ENCODE measurements at places on chromosomes 12 and 14. TPM values are rescaled to one million over a fixed set of nuclear protein-coding genes. Genes with fewer than 3 reads are reported as not detected.
A peak's percentile ranks its signal among the peaks of the same experiment; 100 is the strongest.

DNA sequence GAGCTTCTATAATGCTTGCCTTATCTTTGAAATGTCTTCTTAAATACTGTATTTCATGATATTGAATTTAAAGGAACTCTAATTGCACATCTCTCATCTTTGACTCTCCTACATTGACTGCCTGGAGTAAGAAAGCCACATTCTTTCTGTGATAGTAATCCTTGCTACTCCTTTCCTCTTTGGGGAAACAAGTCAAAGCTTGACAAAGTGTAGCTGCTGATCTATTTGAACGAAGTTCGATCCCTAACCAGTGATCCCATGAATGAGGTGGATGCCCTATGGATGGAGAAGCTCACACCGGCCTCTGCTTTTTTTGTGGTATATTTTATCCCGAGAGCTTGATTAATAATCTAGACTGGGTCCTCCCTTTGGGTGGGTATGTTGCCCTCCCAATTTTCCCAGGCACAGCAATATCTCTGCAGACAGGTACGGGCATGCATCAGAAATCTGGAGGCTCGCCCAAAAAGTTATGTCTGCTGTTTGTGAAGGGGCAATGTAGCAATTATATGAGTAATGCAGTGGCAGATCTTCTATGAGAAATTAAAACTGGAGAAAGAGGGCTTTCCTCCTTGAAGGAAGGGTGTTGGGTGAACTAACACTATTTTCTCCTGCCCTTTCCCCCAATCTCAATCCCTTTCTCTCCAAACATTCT, 163.0 kb upstream of the FRMD6 start:
- no peaks in the 10 kb centered on the region for H3K27me3 ChIP-seq
- no peak overlapping the region for H3K27ac ChIP-seq
- H3K4me1 ChIP-seq = peaks cover 27% of the 10 kb centered on the region
- DNase-seq = no peak
- no peak overlapping the region for H3K4me3 ChIP-seq

DNA sequence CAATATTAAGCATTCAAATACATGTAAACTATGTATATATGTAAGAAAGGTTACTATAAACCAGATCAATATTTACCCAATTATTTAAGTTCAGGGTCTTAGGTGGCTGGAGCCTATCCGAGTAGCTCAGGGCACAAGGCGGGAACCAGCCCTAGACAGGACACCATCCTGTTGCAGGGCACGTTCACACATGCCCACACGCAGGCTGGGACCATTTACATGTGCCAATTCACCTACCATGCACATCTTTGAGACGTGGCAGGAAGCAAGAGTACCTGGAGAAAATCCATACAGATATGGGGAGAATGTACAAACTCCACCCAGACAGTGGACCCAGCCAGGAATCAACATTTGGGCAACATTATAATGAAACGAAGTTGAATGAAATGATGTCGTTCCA, 263.0 kb upstream of the E2F7 start:
- H3K27ac ChIP-seq = no peak overlapping the region
- H3K4me3 ChIP-seq = no peak overlapping the region
- H3K4me1 ChIP-seq = peaks cover 14% of the 10 kb centered on the region
- no peaks in the 10 kb centered on the region for H3K27me3 ChIP-seq
- no peak for DNase-seq
- H3K36me3 ChIP-seq = no peaks in the 10 kb centered on the region

Gene NR4A1
- 157 TPM for total RNA-seq

DNA sequence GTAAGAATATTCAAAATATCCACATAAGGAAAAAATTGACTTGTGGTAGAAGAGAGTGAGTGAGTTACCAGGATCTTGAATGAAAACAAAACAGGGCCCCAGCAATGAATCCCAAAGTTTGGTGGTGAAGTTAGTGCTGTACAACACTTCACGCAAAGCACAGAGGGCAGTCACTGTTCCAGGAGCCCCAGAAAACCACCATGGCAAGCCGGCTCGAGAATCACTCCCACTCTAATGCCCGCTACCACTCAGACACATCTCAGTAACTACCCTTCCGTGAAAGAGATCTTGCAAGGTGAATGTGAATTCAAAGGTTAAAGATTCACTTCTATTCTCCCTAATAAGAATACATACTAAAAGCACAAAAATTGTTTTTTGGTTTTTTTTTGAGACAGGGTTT, 30.1 kb downstream of the CLIP1 start:
- H3K27ac ChIP-seq = peak overlapping the region; percentile 99
- H3K27me3 ChIP-seq = no peaks in the 10 kb centered on the region
- no peak overlapping the region for H3K4me3 ChIP-seq
- no peak for DNase-seq
- H3K36me3 ChIP-seq = no peaks in the 10 kb centered on the region

- H3K4me3 ChIP-seq = no peak overlapping the region
- H3K36me3 ChIP-seq = no peaks in the 10 kb centered on the region
- H3K4me1 ChIP-seq = no peaks in the 10 kb centered on the region
- H3K27me3 ChIP-seq = no peaks in the 10 kb centered on the region
- no peak overlapping the region for H3K27ac ChIP-seq
Observed at GRCh38 chr12:97299847-97300246, 162.8 kb upstream of the RMST start.

Gene TAC3
- 4.5 TPM for total RNA-seq

Gene SLC11A2
- 40.3 TPM for total RNA-seq

DNA sequence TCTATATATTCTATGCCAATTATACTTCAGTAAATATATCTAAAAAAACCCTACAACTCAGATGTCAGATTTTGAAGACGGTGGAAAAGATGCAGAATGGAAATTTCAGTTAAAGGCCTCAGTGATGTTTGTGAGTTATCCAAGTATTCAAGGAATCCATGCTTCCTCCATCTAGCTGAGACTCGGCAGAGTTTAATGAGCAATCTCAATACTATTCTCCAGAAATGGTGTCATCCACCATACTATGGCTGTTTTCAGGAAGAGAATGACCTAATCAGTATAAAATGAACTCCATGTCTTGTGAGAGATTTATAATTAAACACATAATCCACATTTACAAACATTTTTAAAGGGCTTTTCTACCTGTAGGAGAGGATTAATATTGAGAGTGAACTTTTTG, 66.0 kb downstream of the KLHL28 start:
- H3K27ac ChIP-seq = peak overlapping the region; percentile 99
- H3K4me1 ChIP-seq = peaks cover 38% of the 10 kb centered on the region
- H3K36me3 ChIP-seq = no peaks in the 10 kb centered on the region
- H3K4me3 ChIP-seq = no peak overlapping the region
- H3K27me3 ChIP-seq = no peaks in the 10 kb centered on the region

DNA sequence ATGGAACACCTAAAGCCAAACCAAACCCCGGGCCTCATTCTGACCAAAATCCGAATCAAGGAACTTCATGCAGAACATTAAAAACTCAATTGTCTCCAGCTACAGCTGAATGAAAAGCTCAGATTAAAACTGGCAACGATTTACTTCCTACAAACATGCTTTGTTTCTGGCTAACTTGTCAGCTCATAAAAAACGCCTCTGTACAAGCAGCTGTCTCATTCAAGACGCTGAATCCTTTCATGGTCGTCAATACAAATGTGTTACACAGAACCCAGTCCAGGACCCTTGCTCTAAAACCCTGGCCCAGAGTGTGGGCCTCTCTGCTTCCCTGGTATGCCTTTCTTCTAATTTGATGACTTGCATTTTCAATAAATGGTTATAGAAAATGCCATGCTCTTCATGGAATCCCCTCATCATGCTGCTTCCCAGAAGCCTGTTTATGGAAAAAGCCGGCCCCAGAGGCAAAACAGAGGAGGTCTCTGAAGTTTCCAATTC, 183.1 kb downstream of the PHLDA1 start:
- no peak overlapping the region for H3K4me3 ChIP-seq
- no peaks in the 10 kb centered on the region for H3K27me3 ChIP-seq
- H3K4me1 ChIP-seq = peaks cover 10% of the 10 kb centered on the region
- H3K36me3 ChIP-seq = no peaks in the 10 kb centered on the region

DNA sequence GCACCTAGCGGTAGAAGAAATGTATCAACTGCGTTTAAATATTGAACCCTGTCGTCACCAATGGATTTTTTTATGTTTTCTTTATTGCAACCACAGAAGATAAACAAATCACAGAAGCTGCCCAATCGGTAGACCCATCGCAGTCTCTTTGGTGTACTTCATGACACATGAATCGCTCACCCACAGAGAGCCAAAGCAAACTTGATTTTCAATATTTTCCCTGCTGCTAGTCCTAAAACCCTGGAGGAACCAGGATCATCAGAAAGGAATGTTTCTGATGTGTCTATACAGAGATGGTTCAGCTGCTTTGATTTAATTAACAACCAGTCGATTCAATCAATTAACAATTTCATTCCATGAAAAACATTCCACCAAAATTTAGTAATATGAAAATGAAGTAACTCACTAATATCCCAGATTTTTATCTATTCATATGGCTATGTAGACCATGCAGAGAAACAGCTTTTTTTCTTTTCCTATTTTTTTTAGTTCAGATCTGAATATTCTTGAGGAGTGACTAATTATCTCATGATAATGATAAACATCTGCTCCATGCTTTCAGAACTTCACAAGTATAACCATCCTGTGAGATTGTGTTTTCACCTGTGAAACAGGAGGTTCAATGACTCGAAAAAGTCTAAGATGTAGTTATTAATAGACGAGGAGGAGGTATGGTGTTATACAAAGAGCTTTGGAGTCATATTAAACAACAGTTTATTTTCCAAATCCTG, 46.1 kb downstream of the DIO2 start:
- no peaks in the 10 kb centered on the region for H3K36me3 ChIP-seq
- no peaks in the 10 kb centered on the region for H3K27me3 ChIP-seq
- H3K4me1 ChIP-seq = no peaks in the 10 kb centered on the region
- no peak overlapping the region for H3K27ac ChIP-seq
- no peak overlapping the region for H3K4me3 ChIP-seq

DNA sequence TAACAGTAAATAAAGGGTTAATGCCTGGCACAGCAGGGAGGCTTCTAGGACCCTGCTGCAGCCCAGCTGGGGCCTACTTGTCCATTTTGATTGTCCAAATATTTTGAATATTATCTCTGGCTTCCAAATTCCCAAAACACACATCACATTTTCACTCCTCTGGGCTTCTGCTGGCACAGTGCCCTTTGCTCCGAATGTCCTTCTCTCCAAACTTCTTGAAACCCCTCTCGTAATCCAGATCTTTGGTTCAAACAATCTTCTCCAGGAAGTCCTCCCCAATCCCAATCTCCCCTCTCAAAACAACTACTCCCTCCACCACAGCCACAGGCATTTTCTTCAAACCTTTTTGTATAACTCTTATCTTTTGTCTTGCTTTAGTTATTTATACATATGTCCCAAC, 225.6 kb downstream of the PPM1H start:
- no peaks in the 10 kb centered on the region for H3K36me3 ChIP-seq
- H3K27me3 ChIP-seq = no peaks in the 10 kb centered on the region
- no peak overlapping the region for H3K27ac ChIP-seq
- DNase-seq = no peak

DNA sequence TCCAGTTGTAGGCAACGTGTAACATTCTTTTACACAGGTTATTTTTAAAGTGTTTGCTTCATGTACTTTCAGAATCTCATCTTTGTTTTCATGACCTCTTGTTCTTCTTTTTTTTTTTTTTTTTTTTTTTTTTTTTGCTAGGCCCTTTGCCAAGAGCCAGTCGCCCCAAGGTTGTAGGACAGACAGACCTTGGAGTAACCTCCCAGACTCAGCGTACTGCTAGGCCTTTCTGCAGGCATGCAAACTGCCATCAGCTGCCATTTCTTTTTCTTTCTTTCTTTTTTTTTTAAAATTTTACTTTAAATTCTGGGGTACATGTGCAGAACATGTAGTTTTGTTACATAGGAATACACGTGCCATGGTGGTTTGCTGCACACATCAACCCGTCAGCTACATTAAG, 452.3 kb upstream of the MDGA2 start:
- H3K36me3 ChIP-seq = no peaks in the 10 kb centered on the region
- no peak overlapping the region for H3K27ac ChIP-seq
- H3K4me3 ChIP-seq = no peak overlapping the region
- DNase-seq = no peak
- H3K27me3 ChIP-seq = no peaks in the 10 kb centered on the region

DNA sequence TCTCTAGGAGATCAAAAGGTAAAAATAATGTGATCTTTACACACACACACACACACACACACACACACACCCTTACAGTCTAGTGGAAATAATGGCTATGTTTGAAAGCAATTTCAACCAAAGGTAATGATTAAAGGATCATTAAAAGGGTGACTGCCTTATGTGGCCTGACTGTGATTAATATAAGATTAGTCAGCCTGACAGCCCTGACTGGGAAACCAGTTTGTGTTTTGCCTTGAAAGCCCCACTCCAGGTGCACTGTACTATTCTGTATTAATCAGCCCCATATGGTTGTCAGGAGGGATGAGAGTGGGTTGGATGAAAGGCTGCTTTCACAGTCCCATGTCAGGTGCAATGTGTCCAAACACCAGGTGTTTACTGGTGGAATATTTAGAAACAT, 10.5 kb downstream of the RASSF9 start:
- H3K4me3 ChIP-seq = no peak overlapping the region
- H3K27ac ChIP-seq = no peak overlapping the region
- H3K4me1 ChIP-seq = no peaks in the 10 kb centered on the region
- no peaks in the 10 kb centered on the region for H3K36me3 ChIP-seq
- no peak for DNase-seq

- H3K36me3 ChIP-seq = no peaks in the 10 kb centered on the region
- no peak for DNase-seq
- H3K27ac ChIP-seq = no peak overlapping the region
- peaks cover 21% of the 10 kb centered on the region for H3K4me1 ChIP-seq
- H3K27me3 ChIP-seq = no peaks in the 10 kb centered on the region
Observed at GRCh38 chr14:33569821-33570687, 380.8 kb downstream of the EGLN3 start.

GRCh38 chr12:6230321-6231110, 30.3 kb downstream of the CD9 start:
- peaks cover 24% of the 10 kb centered on the region for H3K36me3 ChIP-seq
- peak; percentile 94 for DNase-seq
- peak overlapping the region; percentile 3 for H3K4me3 ChIP-seq
- H3K4me1 ChIP-seq = peaks cover 98% of the 10 kb centered on the region
- H3K27ac ChIP-seq = peak overlapping the region; percentile 98

Gene KRT2
- not detected for total RNA-seq

- H3K4me1 ChIP-seq = no peaks in the 10 kb centered on the region
- no peaks in the 10 kb centered on the region for H3K27me3 ChIP-seq
- H3K36me3 ChIP-seq = no peaks in the 10 kb centered on the region
- DNase-seq = no peak
Observed at GRCh38 chr12:28742791-28743190, 406.3 kb upstream of the FAR2 start.

Gene LRTM2
- 0.41 TPM for total RNA-seq

DNA sequence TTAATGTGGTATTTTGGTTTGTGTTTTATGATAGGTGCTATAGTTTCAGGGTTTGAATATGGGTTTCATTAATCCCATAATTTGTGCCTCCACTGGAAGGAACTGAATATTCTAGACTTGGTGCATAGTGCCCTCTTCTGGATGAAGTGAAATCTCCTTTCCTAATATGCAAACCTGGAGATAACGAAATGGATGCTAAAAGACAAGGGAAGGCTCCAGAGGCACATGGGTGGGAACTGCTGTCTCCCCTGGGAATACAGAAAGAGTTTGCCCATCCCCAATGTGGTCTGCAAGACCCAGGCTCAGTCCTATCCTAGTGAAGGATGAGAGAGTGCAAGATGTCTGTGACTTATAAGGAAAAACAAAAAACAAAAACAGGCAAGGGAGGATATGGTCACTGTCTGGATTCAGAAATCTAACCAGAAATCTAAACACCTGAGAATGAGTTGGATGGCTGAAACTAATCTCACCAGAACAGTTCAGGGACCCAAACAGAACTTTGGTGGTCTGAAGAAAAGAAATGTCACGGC, 142.3 kb upstream of the TMPO start:
- no peak overlapping the region for H3K4me3 ChIP-seq
- DNase-seq = no peak
- no peaks in the 10 kb centered on the region for H3K4me1 ChIP-seq
- no peaks in the 10 kb centered on the region for H3K27me3 ChIP-seq

Data from sigmoid colon (tissue), 7 donors.